ELR (cell line): ENCODE measurements at places on chromosomes 3 and 15.
A peak's percentile ranks its signal among the peaks of the same experiment; 100 is the strongest.

DNA sequence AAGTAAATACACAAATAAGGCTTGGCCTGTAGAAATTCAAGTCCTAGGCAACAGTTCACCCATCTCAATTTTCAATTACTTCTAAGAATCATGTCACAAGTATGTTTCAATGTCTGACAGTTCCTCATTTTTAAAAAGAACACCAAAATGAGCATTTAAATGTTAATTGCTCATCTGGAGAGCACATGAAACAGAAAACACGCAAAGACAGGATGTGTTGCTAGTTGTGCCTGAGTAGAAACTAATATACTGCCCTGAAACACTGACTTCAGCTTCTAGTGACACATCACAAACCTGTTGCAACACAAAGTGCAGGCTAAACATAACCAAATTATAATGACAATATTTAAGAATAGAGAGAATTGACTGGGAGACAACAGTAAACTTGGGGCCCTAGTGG lies 167.3 kb upstream of the THBS1 start:
- peak; percentile 31 for DNase-seq

DNA sequence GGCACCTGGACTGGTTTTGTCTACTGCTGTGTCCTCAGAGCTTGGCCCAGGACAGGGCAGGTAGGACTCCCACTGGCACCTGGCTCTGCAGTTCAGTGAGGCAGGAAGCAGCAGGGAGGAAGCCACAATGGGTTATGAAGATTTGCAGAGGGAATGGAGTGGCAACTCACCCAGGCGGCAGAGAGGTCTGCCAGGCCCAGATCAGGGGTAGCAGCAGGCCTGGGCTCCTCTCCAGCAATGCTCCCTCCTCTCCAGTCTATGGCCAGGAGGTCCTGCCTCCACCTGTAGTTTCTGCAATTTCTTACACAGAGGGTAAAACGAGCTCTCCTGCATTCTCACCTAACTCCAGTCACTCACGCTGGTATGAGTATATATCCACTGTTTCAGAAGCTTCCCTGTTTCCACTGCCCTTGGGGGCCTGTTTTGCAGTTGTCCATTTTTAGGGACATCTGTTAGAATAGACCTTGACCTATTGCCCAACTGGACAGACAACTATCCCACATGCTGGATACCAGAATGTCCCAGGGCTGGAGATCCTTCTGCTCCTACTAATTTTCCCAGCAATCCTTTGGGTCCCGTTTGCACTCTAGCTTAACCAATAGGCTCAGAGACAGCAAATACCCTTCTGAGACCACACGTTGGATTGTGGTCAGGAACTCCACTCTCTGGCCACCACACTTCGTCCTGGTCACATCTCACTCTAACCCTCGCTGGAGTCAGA lies 35.2 kb downstream of the HMCES start:
- DNase-seq: peak; percentile 63

DNA sequence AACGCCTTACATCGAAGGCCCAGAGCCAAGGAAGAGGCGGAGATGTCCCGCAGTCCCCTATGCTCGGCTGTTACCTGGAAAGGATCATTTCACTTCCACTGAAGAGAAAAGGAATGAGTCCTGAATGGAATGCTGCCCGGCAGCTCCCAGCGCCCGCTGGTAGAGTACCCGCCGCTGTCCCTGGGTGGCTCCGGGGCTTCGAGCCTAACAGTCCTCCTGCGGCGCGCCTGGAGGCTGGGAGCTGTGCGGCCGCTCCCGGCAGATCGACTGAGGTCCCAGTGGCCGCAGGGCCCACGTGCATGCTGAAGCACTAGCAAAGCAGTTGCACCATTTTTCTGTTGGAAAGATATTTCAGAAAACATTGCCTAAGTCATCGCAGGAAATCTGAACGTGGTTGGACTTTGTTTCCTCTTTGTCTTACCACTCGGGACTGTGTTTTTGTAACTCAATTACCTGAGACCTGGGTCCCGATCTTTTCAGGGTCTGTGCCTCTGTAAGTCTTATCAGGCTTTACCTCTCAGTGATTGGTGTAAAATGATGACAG lies 984 bp downstream of the RNU6-1 start:
- peak; percentile 35 for DNase-seq

- no peak for DNase-seq
Observed at GRCh38 chr3:178184833-178185232, 351.4 kb upstream of the KCNMB2 start.

- no peak for DNase-seq
Observed at GRCh38 chr3:190577225-190577624, 63.3 kb downstream of the IL1RAP start.

GRCh38 chr3:108100906-108101660 lies 10.3 kb upstream of the CD47 start:
- no peak for DNase-seq

DNA sequence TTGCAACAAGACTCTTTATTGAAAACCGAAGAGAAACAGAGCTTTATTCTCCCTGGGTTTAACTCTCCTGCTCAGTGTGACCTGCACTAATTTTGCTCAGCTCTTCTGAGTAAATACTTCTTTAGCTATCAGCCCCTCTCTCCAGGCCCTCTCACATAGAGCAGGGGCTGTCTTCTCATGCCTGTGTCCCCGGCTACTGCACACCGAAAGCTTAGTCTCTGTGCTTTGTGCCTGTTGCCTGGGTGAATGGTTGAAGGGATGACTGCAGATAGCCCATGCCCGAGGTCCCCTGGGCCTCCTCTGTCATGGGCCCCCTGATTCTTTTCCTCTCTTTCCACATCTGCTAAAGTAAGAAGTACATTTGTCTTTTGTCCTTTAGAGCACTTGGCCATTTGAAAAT lies 195.9 kb downstream of the GABRG3 start:
- DNase-seq: no peak

DNA sequence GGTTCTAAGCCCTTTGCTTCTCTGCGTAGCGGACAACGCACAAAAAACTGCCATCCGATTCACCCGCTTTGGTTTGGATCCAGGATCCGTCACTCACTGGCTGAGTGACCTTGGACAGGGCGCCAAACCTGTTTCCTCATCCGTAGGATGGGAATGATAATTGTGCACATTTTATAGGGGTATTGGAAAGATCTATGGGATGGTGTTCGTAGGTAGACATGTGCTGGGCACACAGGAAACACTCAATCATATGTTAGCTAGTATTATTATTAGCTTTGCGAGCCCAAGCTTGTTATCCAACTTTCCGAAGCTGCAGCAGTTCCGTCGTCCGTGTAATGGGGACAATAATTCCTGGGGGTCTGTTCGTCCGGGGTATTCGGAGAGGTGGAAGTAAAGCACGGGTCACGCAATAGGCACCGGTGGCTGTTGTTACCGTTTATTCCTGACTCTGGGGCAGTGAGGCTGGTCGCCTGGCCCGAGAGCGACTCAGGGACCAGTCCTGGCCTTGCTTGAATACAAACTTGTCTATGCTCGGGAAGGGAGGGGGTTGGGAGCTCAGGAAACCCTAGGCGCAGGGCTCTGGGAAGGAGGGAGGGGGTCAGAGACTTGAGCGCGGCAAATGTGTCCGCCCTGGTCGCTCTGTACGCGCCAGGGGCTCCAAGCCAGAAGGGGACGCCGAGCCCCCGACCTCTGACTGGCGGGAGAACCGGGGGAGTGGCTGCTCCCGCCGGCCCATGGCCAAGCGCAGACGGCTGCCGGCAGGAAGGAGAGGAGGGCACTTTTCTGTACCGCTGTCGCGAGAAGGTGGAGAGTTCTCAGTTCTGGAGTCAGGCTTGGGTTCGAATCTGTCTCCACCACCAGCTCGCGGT lies 1.3 kb downstream of the SPSB4 start:
- DNase-seq: no peak

DNA sequence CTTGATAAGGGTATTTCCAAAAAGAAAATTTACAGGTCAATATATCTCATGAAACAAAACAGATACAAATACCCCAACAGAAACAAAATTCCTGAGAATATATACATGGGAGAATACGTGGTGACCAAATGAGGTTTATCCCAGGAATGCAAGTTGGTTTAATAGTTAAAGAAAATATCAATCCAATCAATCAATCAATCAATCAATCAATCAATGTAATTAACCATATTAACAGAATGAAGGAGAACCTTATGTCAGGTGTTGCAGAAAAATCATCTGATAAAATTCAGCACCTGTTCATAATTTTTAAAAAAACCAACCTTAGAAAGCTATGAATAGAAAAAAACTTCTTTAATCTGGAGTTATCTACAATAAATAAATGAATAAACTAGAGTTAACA lies 35.9 kb downstream of the ITGA11 start:
- no peak for DNase-seq

- DNase-seq: no peak
Observed at GRCh38 chr15:70063980-70064379, 33.7 kb downstream of the TLE3 start.

DNA sequence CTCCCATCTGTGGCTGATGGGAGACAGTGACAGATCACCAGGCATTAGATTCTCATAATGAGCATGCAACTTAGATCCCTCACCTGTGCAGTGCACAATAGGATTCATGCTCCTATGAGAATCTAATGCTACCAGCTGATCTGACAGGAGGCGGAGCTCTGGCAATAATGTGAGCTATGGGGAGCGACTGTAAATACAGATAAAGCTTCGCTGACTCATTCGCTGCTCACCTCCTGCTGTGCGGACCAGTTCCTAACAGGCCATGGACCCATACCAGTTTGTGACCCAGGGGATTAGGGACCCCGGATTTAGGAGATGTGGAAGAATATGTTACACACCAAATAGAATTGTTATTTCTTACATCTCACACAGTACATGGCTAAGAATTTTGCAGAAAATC lies 6.7 kb downstream of the ARGFX start:
- DNase-seq: peak; percentile 42

DNA sequence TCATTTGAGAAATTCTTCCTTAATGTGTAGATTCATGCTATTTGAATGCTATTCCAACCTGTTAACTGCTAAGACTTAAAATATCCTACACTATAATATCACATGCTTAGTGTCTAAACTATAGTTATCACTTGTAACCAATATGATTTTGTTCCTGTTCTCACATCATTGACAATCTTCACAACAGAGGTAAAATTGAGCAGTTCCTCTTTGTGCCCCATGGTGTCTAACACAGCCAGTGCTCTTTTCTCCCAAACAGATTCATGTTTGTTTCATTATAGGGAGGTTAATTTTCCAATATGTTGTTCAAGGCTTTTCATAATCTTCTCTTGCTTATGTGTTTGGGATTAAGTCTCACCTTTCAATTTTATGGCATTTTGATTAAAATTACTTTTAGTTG lies 591.1 kb downstream of the ZPLD1 start:
- no peak for DNase-seq

DNA sequence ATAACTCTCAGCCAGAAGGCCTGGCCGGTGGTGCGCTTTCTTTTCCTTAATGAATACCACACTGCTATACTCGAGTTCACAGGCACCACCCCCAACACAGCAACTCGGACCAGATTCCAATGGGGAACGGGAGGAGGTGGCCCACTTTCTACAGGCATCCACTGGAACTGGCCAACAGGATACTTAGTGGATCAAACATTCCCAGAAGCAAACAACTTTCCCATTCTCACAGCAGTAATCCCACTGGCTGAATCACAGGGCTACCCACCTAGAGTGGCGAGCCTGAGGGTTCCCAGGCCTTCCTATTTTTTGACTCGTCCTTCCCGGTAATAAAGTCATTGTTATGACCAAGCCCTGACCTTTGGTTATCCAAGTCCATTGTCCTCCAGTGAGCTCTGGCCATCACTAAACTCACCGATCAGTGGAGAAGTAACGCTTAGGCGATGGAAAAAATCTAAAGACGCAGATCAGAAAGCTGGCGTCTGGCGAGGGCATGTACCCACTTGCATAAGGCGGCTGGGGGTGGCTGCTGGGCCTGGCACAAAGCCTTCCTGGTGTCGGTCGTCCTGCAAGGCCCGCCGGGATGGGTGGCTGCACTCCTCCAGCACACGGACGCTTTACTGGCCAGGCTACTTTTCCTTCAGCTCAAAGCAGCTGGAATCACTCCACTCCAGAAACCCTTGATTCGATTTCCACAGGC lies 1.2 kb downstream of the EOGT start:
- peak; percentile 37 for DNase-seq

- peak; percentile 69 for DNase-seq
Observed at GRCh38 chr3:16101295-16102186, 72.9 kb upstream of the GALNT15 start.

GRCh38 chr3:11074011-11074410 lies 80.3 kb upstream of the HRH1 start:
- no peak for DNase-seq

- DNase-seq: no peak
Observed at GRCh38 chr3:193972832-193973231, 163.1 kb upstream of the HES1 start.

- DNase-seq: no peak
Observed at GRCh38 chr15:70192490-70192889, 94.8 kb upstream of the TLE3 start.

DNA sequence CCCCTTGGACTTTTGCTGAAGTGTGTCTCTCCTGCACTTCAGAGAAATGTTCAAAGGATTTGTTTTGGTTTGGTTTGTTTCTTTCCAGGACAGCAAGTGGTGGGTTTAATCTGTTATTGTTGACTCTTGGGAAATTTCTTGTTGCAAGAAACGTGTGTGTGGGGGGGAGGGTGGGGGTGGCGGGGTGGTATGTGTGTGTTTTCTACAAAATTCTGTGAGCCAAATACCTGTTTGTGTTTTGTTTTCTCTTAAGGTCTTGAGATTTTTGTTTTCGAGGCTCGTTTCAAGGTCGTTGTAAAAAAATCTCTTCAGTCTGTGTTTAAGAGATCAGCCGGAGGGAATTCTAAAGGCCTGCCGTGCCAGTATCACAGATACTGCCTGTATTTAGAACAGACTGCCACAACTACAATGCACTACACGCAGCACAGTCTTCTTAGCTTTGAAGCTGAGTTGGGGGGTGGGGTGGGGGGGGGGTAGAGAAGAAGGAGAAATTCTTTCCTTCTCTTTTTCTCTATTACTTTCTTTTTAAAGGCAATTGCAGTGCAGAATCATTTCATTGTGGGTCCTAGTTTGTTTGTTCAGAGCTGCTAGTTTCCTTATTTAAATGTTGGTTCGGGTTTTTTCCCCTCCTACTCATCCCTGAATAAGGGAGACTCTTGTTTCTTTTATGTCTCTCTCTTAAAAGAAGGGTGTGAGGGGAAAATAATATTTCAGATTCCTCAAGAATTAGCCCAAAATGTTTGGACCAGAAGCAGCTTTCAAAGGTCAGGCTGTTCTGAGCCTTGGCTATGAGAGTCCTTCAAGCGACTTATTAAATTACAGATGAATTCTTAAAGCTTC lies 1.4 kb upstream of the BCL6 start:
- peak; percentile 40 for DNase-seq

GRCh38 chr3:90032980-90033641 lies 925.7 kb downstream of the EPHA3 start:
- no peak for DNase-seq

- DNase-seq: no peak
Observed at GRCh38 chr3:177488740-177489139, 291.5 kb upstream of the TBL1XR1 start.

DNA sequence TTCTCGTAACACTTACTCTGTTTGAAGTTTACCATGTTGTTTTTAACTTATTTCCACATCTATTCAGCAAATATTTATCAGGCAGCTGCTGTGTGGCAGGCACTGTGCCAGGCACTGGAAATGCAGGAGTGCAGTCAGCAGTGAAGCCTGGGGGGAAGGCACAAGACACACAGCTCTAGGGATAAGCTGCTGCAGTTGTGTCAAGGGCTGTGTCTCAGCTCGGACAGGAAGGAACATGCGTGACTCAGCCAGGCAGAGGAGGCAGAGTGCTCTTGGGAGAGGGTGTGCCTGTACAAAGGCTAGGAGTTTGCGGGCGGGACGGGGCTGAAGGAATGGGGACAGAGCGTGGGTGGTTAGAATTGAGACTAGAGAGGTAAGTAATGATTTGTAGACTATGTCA lies 24.7 kb downstream of the LYSMD4 start:
- peak; percentile 93 for DNase-seq
